SK-N-SH (cell line): ENCODE measurements at places on chromosomes 2 and 18.

DNA sequence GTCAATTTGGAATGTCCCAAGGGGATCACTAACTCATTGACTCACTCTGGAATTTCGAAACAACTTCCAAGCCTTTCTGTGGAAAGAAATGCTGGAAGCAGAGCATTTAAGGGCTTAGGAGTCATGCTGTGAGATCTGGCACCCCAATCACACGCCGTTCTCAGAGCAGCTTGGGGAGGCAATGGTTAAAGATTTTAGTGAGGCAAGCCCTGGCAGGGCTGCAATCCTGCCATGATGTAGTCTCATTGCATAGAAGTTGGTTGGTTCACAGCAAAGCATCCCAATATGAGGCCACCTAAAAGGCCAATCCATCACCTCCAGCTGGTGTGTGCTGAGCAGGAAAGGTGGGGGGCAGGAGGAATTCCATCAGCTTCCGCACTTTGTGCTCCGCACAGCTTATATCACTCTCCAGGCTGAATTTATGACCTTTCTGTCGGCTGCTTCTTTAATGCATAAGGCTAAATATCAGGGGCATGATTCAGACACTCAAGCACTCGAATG, 1043.9 kb upstream of the POU3F3 start:
- DNase-seq: no peak

- peak; percentile 68 for DNase-seq
These were observed 59.6 kb downstream of the TRPM8 start for GRCh38 chr2:233976690-233977294.

GRCh38 chr2:207115715-207116364, 49.9 kb downstream of the KLF7 start:
- DNase-seq: peak; percentile 39

DNA sequence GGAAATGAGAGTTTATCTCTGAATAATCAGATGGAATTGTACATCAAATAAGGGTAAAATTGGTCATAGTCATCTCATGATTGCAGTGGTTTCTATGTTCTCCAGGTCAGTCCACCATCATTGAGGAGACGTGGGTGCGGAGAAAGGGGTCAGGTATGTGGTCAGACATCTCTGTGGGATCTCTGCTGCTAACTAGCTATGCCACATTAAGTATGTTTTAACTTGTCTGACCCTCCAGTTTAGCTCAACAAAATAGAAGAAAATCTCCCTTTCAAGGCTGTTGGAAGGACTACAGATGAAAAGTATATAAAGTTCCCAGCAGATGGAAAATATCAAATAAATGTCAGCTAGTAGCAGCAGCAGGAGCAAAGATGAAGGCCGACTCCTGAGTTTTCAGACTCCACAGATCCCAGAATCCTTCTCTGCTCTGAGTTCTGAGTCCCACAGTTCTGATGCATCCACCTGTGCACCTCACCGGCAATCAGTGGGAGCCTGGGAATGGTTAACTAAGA, 106.6 kb upstream of the CYP1B1 start:
- DNase-seq: no peak

GRCh38 chr2:241150660-241151530, 628 bp downstream of the PPP1R7 start:
- no peak for DNase-seq

DNA sequence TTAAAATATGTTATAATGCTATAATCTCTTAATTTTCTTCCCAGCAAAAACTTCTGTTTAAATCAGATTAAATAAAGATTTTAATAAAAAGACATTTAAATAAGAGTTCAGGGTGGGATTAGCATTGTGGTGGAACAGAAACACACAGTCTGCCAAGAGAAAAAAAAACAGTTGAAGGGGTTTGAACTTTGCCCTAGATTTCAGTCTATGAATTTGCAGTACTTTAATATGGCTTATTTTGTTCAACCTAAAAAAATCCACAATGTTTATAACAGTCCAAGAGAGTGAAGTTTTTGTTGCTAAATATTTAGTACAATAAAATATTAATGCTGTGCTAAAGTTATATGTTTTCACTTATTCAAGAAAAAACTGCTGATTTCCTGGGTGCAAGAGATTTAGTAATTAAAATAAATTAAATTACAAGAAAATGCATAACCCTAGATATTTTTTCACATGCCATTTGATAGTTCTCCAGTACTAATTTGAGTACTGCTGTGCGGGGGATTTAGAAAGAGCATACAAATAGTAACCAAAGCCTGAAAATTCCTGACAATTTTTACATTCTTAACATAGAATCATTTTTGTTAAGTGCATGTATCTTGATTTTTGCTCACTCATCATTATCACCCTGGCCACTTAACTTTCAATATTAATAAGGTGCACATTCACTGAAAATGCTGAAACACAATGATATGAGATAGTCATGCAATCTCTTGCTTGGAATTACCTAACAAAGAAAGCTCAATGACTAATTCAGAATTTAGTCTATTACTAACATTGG, 52.6 kb downstream of the SLC40A1 start:
- no peak for DNase-seq

DNA sequence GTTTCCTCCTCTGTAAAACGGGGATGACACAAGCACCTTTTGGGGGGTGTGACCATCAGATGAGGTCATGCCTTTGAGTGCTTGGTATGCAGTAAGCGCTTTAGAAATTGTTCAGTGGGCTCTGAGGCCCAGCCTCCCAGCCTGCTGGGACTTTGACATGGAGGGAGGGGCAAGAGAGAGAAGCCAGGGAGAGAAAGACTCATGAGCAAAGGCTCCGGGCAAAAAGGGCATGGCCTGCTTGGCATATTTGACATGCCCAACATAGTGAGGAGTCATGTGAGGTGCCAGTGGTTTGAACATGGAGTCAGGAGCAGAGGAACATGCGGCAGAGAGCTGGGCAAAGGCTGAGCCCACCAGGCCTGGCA, 14.0 kb downstream of the TNS1 start:
- DNase-seq: no peak

- DNase-seq: no peak
These were observed 64.6 kb downstream of the THNSL2 start for GRCh38 chr2:88234760-88235159.

DNA sequence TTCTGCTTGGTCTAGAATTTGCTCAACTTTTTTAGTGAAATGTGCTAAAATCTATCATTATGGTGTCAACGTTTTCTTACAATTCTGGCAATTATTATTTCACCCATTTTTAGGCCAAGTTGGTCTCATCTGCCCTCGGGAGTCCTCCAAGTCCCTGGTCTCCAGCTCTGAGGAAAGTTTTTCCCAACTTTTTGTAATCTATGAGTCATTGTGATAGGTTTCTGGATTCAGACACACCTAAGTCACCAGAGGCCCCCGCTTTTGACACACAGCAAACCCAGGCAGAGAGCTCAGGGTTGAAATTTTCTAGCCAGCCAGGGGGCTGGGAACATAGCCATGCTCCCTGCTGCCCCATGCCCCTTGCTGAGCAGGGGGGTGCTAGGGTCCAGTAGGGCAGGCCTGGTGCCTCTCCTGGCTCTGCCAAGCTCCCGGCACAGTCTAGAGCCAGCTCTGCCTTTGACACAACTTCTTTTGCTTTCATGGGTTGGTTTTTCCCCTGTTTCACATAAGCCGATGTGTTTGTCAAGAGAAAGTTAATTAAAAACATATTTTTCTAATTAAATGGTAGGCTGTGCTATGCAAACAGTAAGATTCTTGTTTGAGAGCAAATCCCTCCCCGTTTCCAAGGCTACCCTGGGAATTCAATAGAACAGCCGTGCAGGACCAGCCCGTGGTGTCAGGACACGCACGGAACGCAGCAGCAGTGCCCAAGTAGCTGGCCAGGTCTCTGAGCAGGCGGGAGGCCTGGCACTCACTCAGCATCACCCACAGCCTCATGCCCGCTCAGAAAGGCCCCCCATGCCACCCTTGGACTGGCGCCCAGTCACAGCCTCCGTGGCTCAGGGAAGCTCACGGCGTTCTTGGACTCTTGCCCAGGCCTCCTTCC, 25.5 kb upstream of the SNED1 start:
- peak; percentile 85 for DNase-seq

- DNase-seq: no peak
These were observed 78.4 kb downstream of the NAPG start for GRCh38 chr18:10604182-10604581.

DNA sequence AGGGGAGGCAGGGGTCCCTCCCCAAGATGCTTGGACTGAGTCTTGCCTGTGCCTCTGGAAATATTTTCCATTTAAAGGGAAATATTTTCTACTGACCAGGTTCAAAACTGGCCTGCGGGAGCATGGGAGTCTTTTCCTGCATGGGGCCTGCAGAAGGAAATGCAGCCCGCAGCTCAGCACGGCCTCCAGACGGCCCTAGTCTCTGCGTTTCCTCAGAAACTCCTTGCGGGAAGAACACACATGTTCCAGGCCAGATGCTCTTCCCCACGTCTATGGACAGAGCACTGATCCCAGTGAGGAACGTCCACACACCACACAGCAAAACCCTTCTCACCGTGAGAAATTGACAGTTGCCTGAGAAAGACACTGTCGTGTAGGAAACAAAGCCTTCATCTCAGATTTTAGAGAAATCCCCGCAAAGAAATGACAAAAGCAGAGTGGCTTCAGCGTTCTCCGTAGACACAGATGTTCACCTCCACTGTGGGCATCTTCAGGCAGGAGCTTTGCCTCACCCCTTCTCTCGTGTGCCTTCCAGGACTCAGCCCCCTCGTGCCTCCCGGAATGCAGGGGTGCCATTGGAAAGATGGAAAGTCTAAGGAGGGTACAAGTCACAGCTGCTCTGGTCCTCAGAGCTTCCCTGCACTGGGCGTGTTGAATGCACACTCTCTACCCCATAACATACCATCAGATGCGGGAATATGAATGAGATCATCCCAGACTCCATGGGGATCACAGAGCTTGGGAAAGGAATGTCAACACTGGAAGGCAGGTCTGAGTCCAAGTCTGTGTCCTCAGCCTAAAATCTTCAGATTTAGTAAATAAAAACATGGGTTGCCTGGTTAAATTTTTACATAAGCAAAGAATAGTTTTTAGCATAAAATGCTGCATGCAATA, 438.7 kb upstream of the SALL3 start:
- DNase-seq: no peak

DNA sequence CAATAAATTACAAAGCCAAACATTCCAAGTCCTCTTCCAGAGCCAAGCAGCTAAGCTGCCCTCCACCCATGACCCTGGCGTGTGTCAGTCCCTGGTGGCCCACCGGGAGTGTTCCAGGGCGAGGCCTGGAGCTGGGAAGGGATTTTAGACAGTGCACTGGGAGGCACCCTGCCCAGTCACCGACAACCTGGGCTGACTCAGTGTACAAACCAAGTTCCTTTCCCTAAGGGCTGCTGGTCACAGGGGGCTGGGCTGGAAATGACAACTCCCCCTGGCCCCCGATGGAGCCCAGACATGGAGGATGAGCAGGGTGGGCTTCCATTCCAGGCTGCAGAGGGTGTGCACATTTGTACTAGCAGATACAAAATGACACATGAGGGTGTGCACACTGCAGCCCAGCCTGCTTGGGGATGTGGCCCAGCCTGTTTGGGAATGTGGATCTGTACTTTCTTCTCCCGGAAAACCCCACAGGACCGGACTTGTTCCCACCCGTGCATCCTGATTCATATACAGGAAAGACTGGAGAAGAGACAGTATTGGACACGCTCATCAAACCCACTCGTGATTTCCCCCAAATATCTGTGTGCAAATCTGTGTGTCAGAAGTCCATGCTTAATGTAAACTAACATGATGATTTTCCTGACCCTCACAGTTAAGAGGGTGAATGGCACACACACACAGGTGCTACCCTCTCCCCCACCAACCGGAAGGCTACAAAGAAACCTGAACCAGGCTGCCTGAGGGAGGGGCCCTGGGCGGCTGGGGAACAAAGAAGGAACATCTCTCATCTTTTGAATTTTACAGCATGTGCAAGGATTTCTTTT, 58.9 kb downstream of the NDUFA10 start:
- no peak for DNase-seq

DNA sequence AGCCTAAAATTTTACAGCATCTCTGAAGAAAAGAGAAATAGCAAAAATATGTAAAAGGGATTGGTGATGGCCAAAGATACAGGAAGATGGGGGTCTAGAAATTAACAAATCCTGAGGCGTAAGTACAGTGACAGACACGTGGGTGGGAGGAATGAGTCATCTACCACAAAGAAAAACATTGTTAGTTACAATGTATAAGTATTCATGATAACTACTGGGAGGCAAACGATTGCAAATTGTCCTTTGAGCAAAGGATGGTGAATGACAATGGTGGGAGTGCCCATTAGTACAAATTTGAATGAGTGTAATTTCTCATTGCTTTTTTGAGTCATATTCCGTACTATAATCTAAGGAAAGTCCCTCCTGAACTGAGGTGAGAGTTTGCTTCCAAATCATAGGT, 809.0 kb upstream of the FAM98A start:
- DNase-seq: no peak

- DNase-seq: no peak
These were observed 54.5 kb upstream of the BIN1 start for GRCh38 chr2:127161176-127162136.
